ENCODE measurements at places on chromosomes 5 and 9. TPM values are rescaled to one million over a fixed set of nuclear protein-coding genes. Genes with fewer than 3 reads are reported as not detected.

- H3K27ac ChIP-seq, result peak overlapping the region; percentile 26
- peaks cover 3% of the 10 kb centered on the region for H3K4me1 ChIP-seq
- no peak for DNase-seq
- no peaks in the 10 kb centered on the region for H3K36me3 ChIP-seq
- H3K4me3 ChIP-seq, result no peak overlapping the region
- H3K27me3 ChIP-seq, result no peaks in the 10 kb centered on the region
Observed at GRCh38 chr9:114413861-114414301, 26.1 kb upstream of the AKNA start.

SPATA31C1 gene
- not detected for total RNA-seq

DNA sequence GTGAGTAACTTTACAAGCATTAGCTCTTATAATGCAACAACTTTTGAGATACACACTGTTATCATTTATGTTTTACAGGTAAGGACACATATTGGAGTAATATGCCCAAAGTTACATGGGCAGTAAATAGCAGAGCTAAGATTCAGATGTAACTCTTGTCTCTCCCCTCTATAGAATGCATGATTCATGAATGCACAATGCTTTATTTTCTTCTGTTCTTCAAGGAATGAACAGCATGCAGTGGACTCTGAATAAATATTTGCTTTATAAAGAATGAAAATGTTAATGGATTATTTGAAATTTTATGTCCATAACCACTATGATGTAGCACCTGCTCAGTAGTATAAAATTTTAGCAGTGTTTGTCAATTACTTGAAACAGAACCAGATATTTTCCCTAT, 629.5 kb downstream of the KCTD16 start:
- no peaks in the 10 kb centered on the region for H3K4me1 ChIP-seq
- no peak overlapping the region for H3K4me3 ChIP-seq
- no peak for DNase-seq
- H3K27ac ChIP-seq, result no peak overlapping the region

OR1Q1 gene
- total RNA-seq, result not detected

DNA sequence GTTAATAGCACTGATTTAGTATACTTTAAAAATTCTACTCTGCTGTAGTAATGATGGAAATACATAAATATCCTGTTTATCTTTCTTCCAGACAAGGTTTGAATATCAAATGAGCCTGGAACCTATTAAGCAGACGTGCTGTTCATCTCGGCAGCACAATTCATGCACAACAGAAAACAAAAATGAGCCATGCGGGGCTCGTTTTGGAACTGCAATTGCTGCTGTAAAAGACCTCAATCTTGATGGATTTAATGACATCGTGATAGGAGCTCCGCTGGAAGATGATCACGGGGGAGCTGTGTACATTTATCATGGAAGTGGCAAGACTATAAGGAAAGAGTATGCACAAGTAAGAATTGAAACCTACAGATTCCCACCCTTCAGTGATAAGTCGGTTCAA, 79.1 kb upstream of the ITGA2 start:
- H3K4me1 ChIP-seq, result no peaks in the 10 kb centered on the region
- H3K27me3 ChIP-seq, result no peaks in the 10 kb centered on the region
- DNase-seq, result no peak
- H3K4me3 ChIP-seq, result no peak overlapping the region

- H3K4me1 ChIP-seq, result no peaks in the 10 kb centered on the region
- no peaks in the 10 kb centered on the region for H3K27me3 ChIP-seq
- no peak for DNase-seq
- no peak overlapping the region for H3K27ac ChIP-seq
Observed at GRCh38 chr5:5159282-5160103, 19.4 kb downstream of the ADAMTS16 start.

Data from endodermal cell (in vitro differentiated cells).